ENCODE measurements at places on chromosomes 3 and 15.

DNA sequence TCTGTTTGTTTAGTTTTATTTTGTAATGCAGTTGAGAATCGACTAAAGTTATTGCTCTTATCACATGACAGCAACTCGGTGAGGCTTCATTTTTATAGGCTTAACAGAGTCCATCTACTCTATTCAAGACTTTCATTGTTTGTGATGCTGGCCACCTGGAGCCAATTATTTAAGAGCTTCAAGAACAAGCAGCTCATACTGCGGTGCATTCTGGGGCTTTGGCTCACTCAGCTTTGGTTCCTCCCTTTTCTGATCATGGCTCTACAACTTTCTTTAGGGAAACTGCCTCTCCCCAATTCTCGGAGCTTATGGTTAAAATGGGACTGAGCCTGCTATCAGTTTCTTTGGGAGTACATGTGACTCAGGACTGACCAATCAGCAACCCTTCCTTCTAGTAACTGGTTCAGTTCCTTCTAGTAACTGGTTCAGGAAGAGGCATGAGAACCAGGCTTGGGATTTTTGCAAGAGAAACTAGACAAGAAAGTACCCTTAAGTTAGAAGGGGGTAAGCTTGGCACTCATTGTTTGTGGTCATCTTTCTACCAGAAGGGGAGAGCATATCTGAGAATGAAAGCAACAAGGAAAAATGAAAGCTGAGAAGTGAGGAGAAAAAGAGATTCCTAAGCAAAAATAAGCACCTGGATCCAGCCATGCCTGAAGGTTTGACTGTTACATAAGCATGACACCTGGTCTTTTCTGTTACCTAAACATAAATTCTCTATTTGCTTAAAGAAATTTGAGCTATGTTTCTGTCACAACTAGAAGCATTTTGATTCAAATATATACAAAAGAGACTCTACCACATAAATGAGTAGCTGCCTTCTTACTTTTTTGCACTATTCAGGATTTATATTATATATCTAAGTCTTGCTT is 24.1 kb upstream of the ARHGEF3 start:
- DNase-seq, result no peak

DNA sequence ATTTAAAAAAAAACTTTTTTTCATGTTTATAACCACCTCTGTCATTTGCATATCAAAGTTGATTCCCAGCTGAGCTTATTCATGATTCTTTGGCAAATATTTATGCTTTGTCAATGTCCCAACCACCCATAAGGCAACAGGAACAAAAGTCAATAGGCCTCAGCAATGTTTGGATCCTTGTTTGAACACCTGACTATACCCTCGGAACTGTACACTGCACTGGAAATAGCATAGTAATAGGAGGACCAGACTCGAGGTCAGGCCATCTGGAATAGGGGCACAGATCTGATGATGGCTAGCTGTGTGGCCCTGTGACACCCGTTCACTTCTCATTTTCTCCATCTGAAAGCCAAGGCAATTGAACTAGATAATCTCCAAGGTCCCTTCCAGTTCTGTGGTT is 301.7 kb upstream of the ATP11B start:
- no peak for DNase-seq

DNA sequence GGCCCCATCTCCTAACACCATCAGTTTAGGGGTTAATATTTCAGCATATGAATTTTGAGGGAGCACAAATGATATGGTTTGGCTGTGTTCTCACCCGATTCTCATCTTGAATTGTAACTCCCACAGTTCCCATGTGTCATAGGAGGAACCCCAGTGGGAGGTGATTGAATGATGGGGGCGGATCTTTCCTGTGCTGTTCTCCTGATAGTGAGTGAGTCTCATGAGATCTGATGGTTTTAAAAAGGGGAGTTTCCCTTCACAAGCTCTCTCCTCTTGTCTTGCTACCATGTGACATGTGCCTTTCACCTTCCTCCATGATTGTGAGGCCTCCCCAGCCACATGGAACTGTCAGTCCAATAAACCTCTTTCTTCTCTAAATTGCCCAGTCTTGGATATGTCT is 73.8 kb upstream of the TJP1 start:
- no peak for DNase-seq

DNA sequence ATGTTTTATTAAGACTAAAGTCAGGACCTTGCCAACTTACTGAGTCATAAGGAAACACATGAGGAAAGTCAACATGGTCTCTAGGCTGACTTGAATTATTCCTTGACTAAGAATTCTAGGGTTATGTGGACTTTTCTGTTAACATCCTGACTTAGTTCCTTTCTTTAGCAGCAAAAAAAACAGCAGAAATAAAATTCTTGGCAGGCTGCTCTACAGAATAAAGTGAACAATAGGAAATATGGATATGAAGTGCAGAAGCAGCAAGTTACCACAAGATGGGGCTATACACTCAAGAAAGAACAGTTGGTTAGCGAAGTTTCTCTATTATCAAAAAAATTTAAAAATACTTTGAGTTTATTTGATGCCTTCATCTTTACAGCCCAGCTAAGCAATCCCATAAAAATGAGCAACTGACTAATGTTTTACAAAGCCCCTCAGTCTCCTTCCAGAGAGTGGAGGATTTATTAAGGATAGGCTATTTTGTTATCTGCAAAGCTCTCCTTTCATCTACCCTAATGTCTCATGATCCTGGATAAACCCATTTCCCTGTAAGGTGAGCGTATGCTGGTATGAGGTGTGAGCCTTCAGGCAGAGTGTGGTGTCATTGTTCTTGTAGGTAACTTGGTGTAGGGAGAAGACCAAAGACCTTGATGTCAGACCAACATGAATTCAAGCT is 23.1 kb upstream of the MCCC1 start:
- DNase-seq, result peak; percentile 53

GRCh38 chr15:41630616-41631217 is 29.5 kb upstream of the MGA start:
- DNase-seq, result no peak

DNA sequence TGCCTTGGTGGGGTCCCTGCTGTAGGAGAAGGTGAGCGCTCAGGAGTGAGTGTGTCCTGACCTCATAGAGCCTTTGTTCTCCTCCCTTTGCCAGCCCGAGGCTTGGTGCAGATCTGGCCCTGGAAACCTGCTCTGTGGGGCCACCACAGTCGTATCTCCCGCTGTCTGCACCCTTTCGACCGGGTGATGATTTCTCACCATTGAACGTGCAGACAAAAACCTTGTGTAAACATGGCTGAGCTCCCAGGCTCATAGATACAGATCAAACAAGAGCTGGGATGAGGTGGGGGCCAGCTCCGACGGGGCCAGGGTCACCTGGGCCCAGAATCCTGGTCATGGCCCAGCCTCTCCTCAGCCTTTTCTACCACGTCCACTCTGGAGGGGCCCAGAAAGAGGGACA is 34.6 kb upstream of the ESYT3 start:
- DNase-seq, result no peak

- DNase-seq, result no peak
Measured at GRCh38 chr3:58323529-58324390, 8.9 kb upstream of the PXK start.

DNA sequence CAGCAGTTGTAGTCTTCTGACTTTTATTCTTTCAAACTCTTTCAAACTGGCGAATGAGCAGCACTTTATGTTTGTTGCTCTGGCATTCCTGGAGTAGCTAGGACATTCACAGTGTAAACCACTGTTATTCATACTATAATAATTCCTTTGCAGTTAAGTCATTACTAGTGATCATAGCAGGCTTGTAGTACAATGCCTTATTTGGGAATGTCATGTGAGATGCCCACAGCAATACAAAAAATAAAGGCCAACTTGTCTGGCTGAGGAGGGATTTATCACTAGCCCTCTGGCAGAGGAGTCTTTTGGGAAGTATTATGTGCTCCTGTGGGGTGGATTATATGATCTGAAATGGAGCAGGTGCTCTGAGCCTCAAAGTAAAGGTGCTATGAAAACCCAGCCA is 197.2 kb downstream of the VGLL3 start:
- no peak for DNase-seq

DNA sequence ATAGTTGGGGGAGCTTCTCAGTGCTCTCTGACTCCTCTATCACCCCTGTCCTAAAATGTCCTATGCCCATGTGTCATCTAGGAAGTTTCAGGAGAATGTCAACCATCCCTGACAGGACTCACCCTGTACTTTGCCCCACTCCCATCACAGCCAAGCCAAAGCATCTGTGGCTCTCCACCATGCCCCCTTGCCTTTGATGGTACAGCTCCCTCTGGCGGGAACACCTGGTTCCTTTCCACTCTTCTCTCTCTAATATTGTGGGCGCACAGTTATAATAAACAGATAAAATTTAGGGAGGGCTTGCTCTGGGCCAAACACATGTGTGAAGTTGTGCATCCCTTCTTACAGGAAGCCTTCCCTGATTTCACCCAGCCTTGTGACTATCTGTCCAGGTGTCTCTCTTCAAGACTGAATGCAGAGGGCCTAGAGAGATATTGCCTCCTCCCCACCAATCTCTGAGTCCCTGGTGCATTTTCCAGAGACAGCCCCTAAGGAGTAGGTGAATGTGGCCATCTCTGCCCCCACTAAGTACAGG is 62.8 kb downstream of the ISG20 start:
- DNase-seq, result no peak

DNA sequence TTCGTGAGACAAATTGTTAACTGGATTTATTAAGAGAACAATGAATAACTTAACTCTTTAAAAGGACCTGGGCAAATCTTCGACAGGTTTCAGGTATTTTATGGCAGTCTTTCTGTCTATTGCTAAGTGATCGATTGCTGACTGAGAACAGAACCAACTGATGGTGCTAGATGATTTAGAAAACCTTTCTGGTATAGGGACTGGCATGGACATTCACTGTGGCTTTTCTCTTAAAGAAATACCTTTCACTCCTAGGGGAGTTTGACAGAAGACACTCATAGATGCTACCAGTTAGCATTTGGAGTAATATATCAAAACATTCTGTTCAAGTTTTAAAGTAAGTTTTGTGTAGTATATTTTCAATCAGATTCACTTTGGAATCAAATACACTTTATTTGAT is 654 bp downstream of the PPARG start:
- DNase-seq, result no peak

- no peak for DNase-seq
Measured at GRCh38 chr3:154678041-154678654, 248.2 kb upstream of the GPR149 start.

- no peak for DNase-seq
Measured at GRCh38 chr3:42739401-42740158, 33.5 kb downstream of the CCDC13 start.

DNA sequence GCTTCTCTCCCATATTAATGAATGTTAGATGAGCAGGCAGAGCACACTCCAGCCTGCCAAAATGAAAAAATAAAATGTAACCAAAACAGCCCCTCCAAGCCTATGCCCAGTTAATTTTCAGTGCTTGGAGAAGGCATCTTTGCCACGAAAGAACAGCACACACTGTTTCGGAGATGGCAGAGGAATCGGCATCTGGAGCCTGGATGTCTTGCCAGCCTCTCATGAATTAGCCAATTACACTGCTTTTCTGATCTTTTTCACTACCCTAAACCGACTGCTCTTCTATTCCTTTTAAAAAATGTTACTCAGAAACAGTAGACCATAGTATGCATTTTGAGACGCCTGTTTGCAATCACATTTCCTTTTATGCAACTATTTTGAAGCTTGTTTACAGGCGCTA is 249.6 kb downstream of the TLE3 start:
- DNase-seq, result no peak

- DNase-seq, result no peak
Measured at GRCh38 chr3:28322464-28322863, 26.1 kb upstream of the ZCWPW2 start.

GRCh38 chr3:99659951-99660350 is 21.6 kb downstream of the COL8A1 start:
- no peak for DNase-seq

- no peak for DNase-seq
Measured at GRCh38 chr3:30672959-30673358, 66.6 kb downstream of the TGFBR2 start.

DNA sequence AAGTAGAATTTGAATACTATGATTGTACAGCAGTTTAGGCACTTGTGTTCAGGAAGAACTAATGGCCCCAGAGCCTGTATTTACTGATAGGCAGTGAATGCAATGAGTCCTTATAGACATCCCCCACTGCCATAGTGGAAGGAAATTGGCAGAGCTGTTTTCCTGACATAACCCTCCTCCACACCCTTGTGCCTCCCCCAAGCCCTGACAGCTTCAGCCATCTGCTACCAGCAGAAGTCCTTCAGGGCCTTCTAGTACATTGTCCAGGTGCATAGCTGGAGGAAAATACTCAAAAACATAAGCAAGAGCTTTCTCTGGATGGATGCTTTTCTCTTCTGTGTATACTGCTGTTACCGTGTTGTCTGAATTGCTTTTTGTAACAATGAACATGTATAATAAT is 20.6 kb downstream of the ARHGAP31 start:
- DNase-seq, result no peak

GRCh38 chr3:188343894-188344293 is 189.9 kb downstream of the LPP start:
- DNase-seq, result no peak

- DNase-seq, result no peak
Measured at GRCh38 chr15:70466305-70466704, 297.1 kb downstream of the UACA start.

DNA sequence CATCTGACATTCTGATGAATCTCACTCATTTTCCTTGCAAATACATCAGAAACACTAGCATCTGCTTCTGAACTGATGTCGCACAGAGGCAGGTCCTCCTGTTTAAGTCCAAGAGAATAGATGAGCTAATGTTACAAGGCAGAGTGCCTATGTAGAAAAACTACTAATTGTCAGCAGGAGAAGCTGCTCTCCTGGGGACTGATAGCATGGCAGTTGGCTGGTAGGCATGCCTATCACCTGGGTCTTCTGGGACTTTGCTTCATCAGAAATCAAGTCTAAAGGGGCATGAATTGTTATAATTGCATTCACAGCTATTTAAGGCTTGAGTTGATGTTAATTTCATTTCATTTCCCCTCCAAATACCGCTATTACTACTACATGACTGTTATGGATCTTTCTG is 457.2 kb downstream of the RAP2B start:
- DNase-seq, result no peak

GRCh38 chr3:185733980-185734724 is 90.7 kb downstream of the IGF2BP2 start:
- no peak for DNase-seq

DNA sequence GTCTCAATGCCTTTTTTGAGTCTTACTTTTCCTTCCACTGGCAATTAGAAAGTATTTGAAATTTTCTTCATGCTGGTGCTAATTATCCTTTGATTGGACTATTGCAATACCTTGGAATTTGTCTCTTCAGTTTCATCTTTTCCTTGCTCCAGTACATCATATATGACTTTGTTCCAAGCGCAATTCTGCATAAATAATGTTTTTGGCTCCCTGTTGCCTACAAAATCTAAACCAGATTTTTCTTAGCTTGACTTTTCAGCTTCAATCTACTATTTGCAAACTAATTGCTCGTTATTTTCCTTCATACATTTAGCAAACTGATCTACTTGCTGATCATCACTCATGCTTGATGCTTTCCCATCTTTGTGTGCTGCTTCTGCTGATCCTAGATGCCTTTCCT is 230.8 kb upstream of the GPR149 start:
- no peak for DNase-seq

GRCh38 chr3:182668541-182668940 is 124.8 kb upstream of the ATP11B start:
- DNase-seq, result no peak
